Esophagus muscularis mucosa (tissue), 4 donors: ENCODE measurements at places on chromosomes 12 and 14.
A peak's percentile ranks its signal among the peaks of the same experiment; 100 is the strongest.

- DNase-seq = no peak
Observed at GRCh38 chr12:22164139-22164538, 118.1 kb downstream of the CMAS start.

DNA sequence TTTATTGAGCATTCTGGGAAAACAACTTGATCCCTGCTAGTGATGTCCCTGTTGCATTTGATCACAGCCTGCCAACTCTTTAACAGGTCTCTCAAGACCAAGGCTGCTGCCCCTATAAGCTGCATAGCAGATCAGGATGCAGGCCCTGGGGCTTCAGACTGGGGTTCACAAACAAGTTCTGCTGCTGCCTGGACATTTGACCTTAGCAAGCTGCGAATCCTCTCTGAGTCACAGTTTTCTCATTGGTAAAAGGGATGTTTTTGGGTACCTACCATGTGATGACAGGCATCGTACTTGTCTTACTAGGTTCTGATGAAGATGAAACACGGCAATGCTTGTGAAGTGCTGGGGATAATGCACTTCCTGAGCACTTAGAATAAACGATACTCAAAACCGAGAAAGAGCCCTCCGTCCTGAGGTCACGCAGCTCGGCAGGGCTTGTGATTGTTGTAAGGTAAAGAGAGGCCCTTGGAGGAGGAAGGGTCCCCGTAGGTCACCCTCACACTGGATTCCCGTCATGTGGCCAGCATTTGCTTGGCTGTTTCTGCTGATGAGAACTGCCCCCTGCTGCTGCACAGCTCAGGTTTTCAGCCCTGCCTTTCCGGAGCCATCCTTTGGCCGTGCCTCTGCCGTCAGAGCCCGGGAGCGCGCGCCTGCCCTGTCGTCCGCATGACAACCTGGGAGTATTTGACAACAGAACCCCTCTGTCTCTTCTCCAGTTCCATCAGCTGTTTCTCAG lies 39.1 kb downstream of the TSPAN9 start:
- DNase-seq = no peak

DNA sequence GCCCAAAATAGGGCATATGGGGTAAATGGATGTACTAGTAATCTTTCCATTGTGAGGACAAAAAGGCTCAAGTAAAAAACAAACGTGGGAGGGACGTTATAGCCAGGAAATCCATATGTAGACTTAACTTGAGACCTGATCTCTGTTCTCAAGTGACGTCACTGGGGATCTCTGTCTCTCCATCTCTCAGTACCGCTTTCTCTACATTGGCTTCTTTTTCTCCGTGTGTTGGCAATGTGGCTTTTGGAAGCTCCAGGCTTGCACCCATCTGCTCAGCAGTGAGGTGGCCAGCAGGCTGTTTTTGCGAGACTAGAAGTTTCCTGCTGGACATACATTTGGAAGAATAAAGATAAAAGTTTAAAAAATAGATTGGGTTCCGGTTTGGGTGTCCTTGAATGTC lies 66.0 kb upstream of the NRXN3 start:
- no peak for DNase-seq

DNA sequence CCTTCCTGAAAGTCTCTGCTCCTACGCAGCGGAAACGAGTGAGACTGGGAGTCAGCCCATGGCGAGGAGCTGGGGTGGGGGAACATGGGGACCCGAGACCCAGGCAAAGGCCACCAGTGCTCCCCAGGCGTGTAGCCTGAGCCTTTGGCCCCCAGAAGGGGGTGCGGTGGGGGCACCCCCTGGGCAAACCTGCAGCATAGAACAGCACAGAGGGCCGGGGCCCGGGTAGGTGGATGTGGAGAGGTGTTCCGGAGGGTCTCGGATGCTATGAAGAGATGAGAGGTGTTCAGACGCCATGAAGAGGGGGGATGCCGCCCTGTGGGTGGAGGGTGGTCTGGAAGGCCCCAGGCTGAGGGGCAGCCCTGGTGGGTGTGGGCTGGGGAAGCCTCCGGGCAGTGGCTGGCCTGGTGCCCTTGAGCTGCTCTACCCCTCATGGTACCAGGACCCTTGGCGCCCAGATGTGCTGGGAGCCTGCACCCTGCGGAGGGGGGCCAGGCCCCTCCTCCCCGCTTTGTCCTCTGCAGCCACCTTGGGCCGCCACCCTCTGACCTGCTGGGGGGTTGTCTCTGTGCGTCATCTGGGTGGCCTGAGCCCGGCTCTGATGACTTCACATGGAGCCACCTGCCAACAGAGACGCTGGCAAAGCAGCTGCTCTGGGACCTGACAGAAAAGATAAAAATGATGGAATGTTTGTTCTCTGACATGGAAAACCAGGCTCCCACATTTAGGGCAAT lies 83.4 kb downstream of the KIF26A start:
- DNase-seq = no peak

DNA sequence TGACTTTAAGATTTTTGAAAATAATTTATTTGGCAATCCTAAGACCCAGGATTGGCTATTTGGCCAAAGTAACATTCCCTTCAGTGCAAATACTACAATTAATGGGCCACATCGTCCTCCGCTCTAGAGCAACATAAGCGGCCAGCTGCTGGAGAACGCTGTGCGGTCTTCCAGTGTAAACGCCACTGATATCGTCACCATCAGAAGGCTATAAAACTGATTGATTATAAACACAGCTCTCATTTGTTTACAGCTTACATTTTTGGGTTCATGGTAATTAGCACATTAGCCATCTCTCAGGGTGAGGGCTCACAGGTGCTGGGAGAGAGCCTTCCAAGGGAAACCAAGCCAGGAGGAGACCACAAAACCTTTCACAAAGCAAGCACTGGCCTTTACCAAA lies 130.1 kb upstream of the BMP4 start:
- DNase-seq = no peak

GRCh38 chr12:4346931-4347330 lies 25.9 kb downstream of the TIGAR start:
- no peak for DNase-seq

DNA sequence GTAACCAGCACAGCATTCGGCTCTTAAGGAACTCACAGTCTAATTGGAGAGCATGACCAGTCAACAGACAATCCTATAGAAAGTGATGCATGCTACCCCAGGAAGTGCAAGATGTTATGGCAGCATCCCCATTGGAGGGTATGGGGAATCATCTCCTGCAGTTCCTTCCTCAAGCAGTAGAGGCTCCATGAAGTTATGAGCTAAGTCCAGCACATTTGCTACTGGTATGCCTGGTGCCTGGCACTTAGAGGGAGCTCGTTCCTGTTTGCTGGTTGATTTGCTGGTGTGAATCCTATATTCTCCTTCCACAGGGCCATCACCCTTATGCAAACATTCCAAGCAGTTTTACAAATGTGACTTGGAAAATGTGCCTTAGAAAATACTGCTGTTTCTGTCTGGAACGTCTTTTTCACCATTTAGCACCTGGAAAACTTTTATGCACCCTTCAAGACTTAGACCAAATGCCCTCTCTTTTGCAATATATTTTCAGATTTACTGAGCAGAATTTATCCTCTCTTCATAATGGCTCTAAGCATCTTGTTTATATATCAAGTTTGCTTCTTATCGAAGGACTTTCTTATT lies 136.1 kb upstream of the WSCD2 start:
- peak; percentile 47 for DNase-seq
